ENCODE measurements at places on chromosomes 6 and 20.

GRCh38 chr6:43671011-43671800 is 16.4 kb downstream of the MRPS18A start:
- no peak for DNase-seq

GRCh38 chr6:16240589-16241320 is 2.4 kb downstream of the GMPR start:
- no peak for DNase-seq

- no peak for DNase-seq
Observed at GRCh38 chr6:37168163-37168758, 1.7 kb upstream of the PIM1 start.

DNA sequence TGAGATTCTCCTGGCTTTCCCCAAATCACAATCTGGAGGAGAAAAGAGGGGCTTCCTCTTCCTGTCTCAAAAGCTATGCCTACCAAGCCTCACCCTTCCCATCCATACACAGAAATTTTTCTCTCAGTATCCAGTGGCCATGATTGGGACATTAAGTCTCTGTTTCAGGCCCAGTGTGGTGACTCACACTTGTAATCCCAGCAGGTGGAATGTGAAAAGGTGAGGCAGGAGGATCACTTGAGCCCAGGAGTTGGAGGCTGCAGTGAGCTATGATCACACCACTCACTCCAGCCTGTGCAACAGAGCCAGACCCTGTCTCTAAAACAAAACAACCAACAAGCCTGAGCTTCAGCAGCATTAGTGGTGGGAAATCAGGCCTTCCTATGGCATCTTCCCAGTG is 210.0 kb downstream of the OGFRL1 start:
- DNase-seq, result no peak

DNA sequence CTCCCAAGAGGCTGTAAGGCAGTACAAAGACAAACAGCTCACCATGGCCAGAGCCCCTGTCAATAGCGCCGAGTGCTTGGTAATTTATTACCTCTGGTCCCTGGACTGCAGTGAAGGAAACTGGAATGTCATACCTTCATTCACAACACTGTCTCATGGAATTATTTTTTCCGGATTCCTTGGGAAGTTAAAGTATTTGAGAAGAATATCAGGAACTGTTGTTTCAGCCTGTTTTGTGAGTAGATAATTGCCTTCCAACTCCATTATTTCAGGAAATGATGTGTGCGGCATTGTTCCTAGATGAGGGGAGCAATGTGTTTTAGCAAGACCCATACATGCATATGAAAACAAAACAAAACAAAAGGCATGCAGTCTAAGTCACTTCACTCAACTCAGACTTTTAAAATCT is 64.0 kb downstream of the BLOC1S5 start:
- DNase-seq, result no peak

- no peak for DNase-seq
Observed at GRCh38 chr6:54050750-54051149, 60.5 kb upstream of the MLIP start.

GRCh38 chr20:47343007-47343472 is 13.5 kb downstream of the ZMYND8 start:
- DNase-seq, result no peak

- no peak for DNase-seq
Observed at GRCh38 chr20:1440024-1440423, 26.6 kb downstream of the NSFL1C start.

GRCh38 chr20:24667689-24668383 is 198.4 kb downstream of the SYNDIG1 start:
- no peak for DNase-seq

DNA sequence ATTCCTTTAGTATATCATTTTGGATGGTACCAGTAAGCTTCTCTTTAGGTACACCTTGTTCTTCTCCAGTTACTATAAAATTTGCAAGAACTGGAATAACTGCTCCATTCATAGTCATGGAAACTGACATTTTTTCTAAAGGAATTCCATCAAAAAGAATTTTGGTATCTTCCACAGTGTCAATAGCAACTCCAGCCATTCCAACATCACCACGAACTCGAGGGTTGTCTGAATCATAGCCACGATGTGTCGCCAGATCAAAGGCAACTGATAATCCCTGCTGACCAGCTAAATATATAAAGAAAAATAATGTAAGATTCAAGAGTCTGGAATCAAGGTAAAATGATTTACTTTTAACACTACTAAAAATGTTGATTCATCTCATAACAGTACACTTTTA is 5.3 kb downstream of the MMUT start:
- no peak for DNase-seq

GRCh38 chr6:40743226-40743625 is 156.1 kb upstream of the LRFN2 start:
- no peak for DNase-seq

DNA sequence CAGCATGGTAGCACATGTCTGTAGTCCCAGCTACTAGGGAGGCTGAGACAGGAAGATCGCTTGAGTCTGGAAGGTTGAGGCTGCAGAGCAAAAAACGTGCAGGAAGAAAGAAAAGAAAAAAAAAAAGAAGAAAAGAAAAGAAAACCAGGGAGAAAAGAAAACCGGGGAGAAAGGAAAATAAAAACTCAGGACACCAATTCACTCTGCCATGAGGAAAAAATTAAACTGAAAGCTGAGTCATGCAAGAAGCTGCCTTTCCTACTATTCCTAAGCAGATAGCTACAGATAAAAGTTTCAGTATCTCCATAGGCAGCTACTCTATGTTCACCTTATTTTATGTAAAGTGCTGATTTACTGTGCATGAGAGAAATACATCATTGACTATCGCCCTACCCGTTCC is 10.5 kb downstream of the PTGIS start:
- DNase-seq, result no peak

DNA sequence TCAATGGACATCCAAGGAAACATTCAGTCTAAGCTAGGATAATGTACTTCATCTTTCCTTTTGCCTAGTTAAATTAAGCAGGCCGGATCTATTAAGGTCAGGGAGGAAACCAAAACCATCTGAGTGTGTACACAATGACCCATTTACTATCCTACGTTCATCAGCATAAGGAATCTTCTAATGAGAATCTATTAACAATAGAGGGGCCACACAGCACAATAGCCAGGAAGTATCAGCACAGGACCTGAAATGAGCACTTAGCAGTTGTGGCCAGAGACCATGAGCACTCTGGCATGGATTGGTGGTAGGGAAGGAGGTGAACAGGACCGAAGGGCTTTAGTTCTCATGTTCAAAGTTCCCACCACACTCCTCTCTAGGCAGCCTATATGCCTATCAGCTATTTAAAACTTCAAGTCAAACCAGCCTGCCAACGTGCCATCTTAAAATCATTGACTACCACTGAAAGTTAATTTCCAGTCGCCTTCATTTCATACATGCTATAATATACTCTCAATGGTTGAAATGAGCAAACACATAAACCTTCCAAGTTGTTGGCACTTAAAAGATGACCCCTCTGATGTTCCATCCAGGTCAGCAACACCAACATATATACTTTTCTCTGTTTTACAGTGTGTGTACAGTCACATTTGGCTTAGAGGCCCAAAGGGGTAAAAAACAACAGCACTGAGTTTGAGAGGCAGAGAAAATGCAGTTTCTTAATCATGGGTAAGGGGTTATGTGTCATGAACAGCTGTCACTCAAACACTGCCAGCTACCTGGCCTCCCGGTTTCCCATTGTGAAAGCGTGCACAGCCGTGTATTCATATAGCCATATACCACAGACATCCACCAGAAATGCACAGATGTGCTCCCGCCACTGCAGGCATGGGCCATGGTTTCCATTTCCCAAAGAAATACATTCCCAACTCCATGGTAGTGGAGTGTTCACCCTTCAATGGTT is 184.3 kb downstream of the TBXT start:
- DNase-seq, result no peak

GRCh38 chr6:35569011-35569461 is 56.3 kb upstream of the TULP1 start:
- no peak for DNase-seq

GRCh38 chr6:25793970-25794369 is 37.9 kb downstream of the SLC17A1 start:
- DNase-seq, result no peak

DNA sequence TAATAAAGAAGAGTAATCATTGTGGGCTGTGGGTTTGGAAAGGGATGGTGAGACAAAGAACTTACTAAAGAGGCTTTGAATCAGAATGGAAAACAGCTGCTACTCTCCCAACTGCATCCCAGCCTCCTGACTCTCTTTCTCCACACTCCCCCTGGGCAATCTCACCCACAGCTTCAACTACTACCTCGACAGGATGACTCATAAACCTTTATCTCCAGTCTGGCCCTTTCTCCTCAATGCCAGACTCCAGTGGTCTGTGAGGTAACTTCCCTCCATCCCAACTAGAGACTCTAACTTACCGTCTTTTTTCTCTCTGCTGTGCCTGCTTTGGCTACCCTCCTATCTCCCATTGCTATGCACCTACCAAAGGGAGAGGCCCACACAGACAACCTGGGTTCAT is 135.3 kb upstream of the RREB1 start:
- no peak for DNase-seq

DNA sequence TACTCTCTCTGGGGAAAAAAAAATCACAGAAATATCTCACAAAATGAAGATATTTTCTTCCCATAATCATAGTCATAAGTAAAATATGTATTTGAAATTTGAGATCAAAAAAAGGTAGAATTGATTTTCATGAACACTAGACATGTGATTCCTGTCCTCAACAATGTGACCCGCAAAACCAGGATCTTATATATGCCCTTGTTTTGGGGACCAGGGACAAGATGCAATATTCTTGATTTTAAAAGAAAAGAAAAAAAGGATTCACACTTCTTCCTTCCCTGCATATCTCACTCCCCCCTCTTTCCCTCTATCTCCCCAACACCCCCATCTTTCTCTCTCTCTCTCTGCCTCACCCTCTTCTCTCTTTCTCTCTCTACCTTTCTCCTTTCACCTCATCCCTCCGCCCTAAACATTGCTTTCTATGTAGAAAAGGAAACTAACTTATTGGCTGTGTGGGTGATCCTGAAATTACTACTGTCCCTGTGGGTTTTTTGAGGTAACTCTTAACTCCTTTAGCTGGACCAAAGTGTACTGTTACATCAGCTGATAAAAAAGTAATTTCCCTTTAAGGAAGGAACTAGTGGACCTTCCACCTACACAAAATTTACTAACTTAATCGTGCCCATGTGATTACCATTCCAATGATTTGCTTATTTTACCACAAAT is 85.6 kb downstream of the AIG1 start:
- no peak for DNase-seq

- no peak for DNase-seq
Observed at GRCh38 chr6:37871616-37872372, 52.3 kb downstream of the ZFAND3 start.

DNA sequence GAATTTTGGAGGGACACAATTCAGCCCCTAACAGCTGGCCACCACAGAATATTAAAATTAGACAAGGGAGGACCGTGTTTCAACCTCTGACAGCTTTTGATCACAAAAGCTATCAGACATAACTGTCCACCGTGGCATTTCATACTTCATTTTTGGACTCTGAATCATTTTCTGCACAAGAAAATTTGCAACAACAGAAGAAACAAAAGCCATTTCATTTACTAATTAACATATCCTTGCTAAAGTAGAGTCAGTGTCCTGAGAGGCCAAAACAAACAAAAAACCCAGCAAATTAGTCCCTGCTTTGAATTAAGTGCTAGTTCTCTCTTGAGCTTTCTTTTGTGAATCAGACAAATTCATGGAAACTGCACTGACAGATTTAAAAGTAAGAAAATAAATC is 17.6 kb upstream of the COL12A1 start:
- DNase-seq, result no peak

GRCh38 chr6:117558818-117559217 is 43.5 kb downstream of the GOPC start:
- no peak for DNase-seq

GRCh38 chr20:6606651-6607050 is 160.8 kb upstream of the BMP2 start:
- no peak for DNase-seq

GRCh38 chr6:54876871-54877270 is 30.3 kb downstream of the FAM83B start:
- DNase-seq, result no peak

GRCh38 chr6:10409731-10410206 is 5.1 kb downstream of the TFAP2A start:
- DNase-seq, result no peak

Measured in cerebellar nuclear complex (tissue), 1 donor.